ENCODE measurements at places on chromosomes 16 and 17.

- no peak for DNase-seq
These were observed 21.4 kb downstream of the KCNJ12 start for GRCh38 chr17:21397341-21398190.

- peak; percentile 68 for DNase-seq
These were observed 919 bp upstream of the DHRS7C start for GRCh38 chr17:9792181-9792840.

DNA sequence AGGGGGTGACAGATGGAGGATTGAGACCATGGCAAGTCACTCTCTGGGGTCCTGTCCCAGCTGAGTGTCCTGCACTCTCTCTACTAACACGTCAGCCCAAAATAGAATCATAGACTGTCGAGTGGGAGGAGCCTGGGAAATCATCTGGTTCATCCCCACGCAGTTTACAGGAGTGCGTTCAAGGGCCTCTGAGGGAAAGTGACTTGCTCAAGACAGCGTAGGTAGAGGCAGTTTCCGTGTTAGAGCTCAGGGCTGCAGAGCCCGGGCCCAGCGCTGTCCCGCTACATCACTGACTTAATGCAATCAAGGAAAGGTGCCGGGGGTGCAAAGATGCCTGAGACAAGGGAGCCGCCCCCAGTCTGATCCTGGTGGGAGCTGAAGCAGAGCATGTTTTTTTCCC lies 10.3 kb downstream of the GSG1L2 start:
- no peak for DNase-seq

DNA sequence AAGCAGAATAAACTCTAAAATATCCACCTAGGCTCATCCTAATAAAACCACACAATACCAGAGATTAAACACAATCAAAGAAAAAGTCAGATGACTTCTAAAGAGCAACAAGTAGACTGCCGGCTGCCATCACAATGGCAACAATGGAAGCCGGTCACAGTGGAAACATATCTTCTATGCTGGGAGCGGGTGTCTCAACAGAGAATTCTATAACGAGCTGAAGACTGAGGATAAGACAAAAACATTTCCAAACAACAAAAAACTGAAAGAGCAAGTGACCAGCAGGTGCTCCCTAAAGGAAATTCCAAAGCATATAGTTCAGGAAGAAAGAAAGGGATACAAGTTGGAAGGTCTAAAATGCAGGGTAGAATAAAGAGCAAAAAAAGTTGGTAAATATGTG lies 8.9 kb downstream of the NSMCE1 start:
- DNase-seq, result no peak

- peak; percentile 96 for DNase-seq
These were observed 15.1 kb downstream of the BAIAP2 start for GRCh38 chr17:81049973-81050551.

DNA sequence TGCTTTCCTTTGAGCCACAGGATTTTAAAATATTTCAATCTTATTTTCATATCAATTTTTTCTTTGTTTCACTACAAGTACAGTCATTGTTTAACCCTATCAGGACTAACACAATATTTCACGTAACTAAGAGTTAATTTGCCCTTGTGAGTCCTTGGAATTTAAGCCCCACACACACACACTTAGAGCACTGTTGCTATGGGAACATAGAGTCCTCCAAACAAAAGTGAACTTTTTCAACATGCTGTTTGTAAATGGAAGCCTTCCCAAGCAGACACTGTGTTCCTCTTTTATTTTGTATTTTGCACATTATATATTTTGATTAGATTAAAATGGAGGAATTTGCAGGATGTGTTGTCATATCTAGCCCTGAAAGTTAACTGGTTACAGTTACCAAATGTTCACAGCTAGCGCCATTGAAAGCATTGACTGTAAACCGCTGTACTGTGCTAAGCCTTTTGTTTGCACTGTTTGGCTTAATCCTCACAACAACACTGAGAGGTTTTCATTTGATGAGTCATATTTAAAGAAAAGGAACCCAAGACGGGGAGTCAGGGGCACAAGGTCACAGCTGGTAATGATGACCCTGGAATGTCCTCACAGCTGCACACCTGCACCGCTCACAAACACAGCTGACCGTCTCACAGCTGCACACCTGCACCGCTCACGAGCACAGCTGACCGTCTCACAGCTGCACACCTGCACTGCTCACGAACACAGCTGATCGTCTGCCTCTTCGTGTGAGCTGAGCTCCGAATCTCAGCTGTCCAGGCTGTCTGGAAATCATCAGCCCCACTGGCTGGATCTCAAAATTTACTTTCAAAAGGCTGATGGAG lies 6.3 kb downstream of the HSBP1 start:
- peak; percentile 46 for DNase-seq

GRCh38 chr16:12173121-12173520 lies 196.6 kb downstream of the SNX29 start:
- no peak for DNase-seq

GRCh38 chr16:75244844-75245758 lies 6.3 kb downstream of the BCAR1 start:
- DNase-seq, result peak; percentile 82

- peak; percentile 31 for DNase-seq
These were observed 16.0 kb upstream of the JPH3 start for GRCh38 chr16:87586201-87586782.

- DNase-seq, result no peak
These were observed 35.8 kb upstream of the SNN start for GRCh38 chr16:11632455-11632939.

DNA sequence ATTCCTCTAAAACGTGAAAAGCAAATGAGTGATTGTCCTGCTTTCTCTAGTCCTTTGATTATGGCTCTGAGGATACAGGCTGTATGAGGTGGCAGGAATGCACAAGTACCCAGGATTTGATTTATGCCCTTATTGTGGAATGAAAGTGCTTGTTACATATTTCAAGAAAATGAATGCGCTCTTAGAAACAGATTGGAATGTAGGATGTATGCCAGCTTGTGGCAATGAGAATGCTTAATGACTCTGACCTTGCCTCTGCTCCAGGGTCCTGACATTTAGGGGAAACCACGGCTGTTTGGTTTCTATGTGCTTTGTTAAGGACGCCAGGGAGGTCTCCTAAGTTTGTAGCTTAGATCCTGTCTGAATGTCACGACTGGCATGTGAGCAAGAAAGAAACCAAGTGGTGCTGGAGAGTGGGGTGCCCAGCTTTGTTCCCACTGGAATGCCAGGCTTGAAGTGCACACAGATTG lies 22.0 kb downstream of the PRCD start:
- no peak for DNase-seq

- no peak for DNase-seq
These were observed 13.4 kb downstream of the ABCA8 start for GRCh38 chr17:68941761-68942160.

- no peak for DNase-seq
These were observed 67.4 kb downstream of the PRKCA start for GRCh38 chr17:66369830-66370229.

DNA sequence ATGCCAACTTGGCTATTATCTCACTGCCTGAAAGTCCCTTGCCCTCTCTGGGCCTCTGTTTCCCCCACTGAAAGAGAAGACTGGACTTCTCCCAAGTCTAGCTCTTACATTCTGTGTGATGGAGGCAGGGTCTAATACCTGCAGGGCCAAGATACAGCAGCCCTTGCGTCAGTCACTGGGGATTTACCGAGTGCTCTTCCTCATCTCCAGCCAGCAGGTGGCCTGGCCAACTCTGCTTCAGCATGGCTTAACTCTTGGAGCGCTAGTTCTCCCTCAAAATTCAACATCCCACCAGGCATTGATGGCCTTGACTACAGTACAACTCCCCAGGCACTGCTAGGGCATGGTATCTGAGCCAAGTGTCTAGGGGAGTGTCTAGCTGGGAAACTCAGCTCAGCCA lies 19.9 kb upstream of the MTMR4 start:
- DNase-seq, result no peak

GRCh38 chr16:77194295-77195231 lies 3.6 kb downstream of the MON1B start:
- no peak for DNase-seq

DNA sequence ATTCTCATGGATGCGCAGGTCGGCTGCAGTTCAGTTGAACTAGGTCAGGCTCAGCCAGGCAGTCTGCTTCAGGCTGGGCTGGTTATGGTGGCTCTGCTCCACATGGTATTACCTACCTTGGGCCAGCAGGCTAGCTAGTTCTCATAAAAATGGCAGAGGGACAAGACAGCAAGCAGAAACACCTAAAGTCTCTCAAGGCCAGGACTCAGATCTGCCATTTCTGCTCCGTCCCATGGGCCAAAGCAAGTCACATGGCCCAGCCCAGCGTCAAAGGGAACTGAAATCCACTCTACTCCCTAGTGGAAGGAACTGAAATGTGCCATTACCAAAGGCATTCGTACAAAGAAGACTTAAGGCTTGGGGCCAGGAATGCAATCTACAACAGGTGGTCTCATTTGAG lies 160.0 kb downstream of the TMEM132E start:
- DNase-seq, result no peak

- no peak for DNase-seq
These were observed 405.5 kb downstream of the CPPED1 start for GRCh38 chr16:12398029-12398682.

- DNase-seq, result peak; percentile 91
These were observed 15.8 kb downstream of the ANKFY1 start for GRCh38 chr17:4247971-4248388.

- DNase-seq, result peak; percentile 86
These were observed 103.0 kb downstream of the RAB11FIP4 start for GRCh38 chr17:31494259-31495021.

- peak; percentile 53 for DNase-seq
These were observed 36.5 kb downstream of the CYTH1 start for GRCh38 chr17:78745407-78746088.

DNA sequence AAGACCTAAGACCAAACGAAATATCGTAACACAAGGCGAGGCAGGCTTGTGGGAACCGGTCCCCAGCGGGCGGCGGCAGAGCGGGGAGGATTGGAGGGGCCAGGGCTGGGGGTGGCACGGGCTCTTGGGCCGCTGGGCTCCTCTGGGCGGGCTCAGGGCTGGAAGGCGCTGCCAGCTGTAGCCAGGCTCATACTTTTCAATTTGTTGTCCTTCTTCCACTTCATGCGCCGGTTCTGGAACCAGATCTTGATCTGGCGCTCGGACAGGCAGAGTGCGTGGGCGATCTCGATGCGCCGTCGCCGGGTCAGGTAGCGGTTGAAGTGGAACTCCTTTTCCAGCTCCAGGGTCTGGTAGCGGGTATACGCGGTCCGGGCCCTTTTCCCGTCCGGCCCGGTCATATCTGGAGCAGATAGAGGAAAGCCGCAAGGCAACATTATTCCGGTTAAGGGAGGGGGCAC lies 1.5 kb downstream of the HOXB5 start:
- DNase-seq, result no peak

DNA sequence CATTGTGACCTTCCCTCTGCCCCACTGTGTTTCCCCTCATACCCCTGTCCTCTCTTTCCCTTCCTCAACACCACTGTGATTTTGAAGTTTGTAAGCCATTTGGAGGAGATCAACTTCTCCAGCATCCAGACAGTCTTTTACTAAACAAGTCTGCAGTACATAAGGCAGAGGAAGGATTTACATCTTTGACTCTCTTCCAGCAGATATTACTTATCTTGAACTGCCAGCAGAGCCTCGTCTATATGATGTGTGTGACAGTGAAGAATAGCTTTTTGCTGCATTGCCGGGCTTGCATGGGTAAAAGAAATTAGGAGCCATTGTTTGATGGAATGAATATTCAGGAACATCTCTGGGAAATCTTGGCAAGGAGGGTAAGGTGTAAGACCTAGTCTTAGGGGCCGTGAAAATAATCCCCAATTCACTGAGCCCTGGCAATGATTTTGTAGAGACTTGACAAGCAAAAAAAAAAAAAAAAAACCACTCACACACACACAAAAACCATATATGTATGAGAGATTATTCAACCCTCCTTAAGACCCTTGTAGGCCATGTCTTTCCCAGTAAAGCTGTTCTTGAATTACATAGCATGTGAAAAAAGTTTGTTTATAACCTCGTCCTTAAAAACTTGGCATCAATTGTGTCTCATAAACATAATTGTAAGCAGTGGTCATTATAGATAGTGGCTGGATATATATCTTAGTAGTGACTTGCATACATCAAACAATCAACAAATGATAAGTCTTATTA lies 903.9 kb downstream of the CDH11 start:
- DNase-seq, result no peak

- DNase-seq, result no peak
These were observed 93.4 kb upstream of the WSB1 start for GRCh38 chr17:27200476-27200875.

GRCh38 chr16:1788095-1788707 lies 5.3 kb downstream of the IGFALS start:
- DNase-seq, result no peak

- no peak for DNase-seq
These were observed 20.9 kb downstream of the ANKFN1 start for GRCh38 chr17:56173958-56174835.

DNA sequence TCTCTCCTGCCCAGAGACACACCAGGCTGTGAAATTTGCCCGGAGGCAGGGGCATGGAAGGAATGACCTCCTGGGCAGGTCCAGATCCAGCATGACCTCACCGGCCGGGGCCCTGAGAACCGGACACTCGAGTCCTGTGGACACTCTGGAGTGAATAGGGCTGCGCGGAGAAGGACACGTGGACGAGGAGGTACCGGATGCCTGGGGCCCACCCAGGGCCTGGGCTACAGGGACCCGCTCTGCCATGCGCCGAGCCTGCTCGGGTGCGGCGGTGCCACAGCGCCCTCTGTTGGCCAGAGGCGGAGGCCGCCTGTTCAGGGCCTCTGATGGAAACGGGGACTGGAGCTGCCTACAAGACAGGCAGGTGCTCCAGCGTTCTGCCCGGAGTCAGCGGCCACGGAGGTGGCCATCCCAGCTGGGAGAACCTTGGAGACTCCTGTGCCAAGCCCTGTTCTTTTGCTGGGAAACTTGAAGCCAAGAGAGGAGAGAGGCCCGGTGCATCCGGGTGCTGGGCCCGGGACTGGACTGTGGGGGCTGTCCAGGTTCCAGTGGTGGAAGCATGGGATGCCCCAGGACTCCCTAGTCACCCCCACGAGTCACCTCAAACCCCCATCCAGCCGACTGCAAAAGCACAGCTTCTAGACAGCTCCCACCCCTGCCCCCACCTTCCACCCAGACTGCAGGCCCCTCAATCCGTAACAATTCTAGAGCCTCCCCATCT lies 19.3 kb upstream of the NXPH3 start:
- peak; percentile 65 for DNase-seq

GRCh38 chr16:70683146-70683944 lies 2.5 kb downstream of the MTSS2 start:
- no peak for DNase-seq

DNA sequence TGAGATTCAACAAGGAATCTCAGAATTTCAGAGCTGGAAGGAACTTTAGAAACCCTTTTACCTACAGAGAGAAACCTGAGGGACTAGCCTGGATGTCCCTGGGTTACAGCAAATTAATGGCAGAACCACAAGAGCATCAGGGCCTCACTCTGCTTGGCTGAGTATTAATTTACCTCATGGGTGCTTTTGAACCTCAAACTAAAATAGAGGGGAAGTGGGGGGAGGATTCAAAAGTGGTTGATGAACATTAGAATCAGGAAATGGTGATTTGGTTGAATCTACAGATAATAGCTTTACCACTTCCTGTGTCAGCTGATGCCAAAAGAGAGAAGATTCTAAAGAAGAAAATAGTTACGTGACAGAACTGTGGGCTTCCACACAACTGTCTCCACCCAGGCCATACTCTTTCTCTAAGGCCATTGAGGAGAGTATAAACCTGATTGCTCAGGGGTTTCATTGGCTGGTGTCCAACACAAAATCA lies 11.3 kb upstream of the SKAP1 start:
- no peak for DNase-seq

- no peak for DNase-seq
These were observed 280.4 kb downstream of the HS3ST3B1 start for GRCh38 chr17:14581186-14581830.

Measured in epithelial cell of esophagus (primary cell).